ENCODE measurements at places on chromosomes 4 and X.

GRCh38 chr4:147173797-147174432, 228.3 kb upstream of the TTC29 start:
- no peak for DNase-seq

DNA sequence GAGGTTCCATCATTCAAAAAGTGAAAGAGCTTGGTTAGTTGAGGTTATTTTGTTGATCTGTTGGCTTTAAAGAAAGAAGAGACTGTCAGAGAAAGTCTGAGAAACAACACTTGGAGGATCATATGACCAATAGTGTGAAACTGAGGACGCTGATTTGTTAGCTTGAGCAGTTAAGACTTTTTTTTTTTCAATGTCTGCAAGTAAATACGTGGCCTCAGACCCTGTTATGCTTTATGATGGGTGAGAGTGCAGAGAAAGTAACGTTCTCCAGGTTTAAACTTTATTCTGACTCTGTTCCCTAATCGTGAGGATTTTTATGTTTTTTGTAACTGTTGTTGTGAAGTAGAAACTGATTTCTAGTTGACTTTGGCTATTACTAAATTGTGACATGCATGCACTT, 45.9 kb downstream of the GAB1 start:
- DNase-seq: no peak

DNA sequence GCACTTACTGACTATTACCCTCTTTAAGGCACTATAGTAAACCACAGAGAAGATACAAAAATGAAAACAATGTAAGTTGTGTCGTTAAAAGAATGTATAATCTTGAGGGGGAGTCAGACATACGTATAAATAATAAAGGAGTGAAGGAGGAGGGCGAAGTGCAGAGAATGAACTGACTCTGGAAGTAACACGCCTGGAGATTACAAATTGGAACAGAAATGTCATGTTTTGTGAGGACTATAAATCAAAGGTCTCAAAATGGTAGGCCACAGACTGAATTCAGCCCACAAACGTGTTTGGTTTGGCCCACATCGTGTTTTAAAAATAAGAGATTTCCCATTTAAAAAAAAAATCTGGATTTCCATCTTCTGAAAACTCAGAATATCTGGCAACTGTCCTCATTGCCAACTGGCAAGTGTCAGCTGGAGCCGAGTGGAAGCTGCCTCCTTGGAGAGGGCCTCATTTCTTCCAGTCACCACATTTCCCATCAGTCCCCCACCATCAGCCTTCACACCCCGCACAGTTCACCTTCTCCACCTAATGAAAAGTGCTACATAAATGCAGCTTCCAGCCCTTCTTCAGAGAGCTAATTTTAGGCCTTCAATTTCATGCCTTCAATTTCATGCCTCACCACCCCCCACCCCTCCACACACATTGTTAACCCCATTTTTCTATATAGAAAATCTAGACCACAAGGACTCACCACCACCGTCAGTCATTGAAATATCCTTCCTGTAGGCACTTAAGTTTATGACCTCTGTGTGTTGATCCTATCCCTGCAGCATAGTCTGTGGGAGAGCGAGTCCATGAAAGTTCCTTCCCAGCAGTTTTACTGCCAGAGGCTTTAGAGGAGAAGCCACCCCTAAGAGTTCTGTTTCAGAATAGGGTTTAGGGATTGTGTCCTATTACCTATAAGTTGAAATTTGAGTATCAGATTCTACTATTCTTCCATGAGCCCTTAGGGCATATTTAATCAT, 32.0 kb upstream of the COL25A1 start:
- no peak for DNase-seq

DNA sequence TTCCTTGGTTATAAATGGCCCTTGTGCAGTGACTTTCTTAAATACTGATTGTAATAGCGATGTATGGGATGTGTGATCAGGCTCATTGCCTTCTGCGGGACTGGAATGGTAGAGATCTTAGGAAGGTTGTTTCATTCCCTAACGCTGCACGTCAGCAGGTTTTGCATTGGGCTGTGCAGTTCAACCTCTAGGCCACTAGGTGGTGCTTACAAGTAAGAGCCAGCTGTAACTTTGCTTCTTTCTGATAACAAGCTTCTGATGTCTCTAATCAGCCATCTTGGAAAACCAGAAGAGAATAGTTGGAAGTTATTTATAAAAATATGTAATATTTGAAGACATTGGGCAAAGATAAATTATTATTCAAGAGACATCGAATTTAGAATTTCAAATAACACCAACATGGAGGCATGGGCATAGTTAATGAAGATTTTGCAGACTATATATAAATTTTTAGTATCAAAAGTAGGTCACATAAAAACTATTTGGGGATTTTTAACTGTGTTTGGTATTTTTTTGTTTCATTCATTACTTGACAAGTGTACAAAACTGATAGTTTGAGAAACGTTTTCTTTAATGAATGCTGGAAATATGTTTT, 339.7 kb upstream of the PCDH7 start:
- peak; percentile 17 for DNase-seq

DNA sequence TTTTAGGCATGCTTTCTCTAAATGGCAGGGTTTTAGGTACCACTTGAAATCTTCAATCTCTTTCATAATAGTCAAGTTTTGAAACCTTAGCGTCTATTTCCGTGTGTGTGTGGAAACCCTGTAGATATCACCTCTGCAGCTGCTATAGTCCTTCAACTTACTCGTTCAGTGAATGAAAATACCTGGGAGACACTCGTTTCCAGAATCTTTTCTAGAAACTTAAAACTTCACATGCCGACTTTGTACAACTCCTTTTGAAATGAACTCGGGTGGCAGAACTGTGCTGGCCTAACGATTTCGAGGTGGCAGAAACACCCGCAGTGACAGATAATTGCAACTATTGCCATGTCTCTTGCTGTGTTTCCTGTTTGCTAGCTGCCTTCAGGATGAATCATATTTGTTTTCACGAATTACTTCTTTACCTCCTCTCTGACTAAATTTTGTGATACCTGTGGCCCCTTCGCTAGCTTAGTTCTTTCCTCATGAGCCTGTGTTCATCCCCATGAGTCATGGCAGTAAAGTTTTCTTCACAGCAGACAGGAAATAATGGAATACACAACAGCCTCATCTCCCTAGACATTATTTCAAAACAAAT, 104.7 kb upstream of the SMIM10 start:
- DNase-seq: no peak

DNA sequence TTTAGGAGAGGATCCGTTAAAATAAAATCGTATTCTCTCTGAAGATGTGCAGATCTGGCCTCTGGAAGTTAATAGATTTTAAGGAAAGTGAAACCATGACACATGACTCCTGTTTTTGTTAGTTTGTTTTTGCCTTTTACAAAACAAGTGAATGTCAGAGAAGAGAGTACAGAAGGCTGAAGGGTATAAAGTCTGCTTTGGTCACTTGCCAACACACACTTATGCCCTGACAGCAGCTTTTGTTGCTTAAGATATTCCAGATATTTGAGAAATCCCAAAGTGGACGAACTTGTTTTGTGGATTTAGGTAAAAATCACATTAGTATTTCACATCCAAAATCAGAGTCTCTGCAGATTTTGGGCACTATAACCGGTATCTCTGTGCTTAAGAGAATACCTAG, 192.4 kb upstream of the RASGEF1B start:
- DNase-seq: no peak

- no peak for DNase-seq
Measured at GRCh38 chr4:123749383-123749782, 352.8 kb downstream of the SPRY1 start.

DNA sequence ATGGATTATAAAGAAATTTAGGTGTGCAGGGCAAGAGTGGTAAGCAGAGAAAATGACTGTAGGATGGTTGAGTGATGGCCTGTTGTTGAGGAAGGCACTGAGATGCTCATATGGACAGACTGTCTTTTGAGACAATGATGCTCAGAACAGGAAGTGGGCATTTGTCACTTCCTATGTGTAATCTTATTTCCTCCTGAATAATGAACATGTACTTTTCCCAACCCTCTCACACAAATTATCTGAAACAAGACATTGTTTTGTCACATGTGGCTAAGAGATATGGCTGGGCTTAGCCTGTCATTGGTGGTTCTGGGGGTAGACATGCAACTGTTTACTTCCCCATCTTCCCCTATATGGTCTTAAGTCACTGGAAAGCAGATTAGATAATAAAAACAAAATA, 240.5 kb downstream of the CFAP47 start:
- DNase-seq: no peak

Measured in erythroblast (primary cell).